Aortic smooth muscle cell (primary cell): ENCODE measurements at places on chromosomes 4 and X. TPM values are rescaled to one million over a fixed set of nuclear protein-coding genes. Genes with fewer than 3 reads are reported as not detected.

TMSB4X gene
- 7,855 and 13,296 TPM in 2 replicates for total RNA-seq

PASD1 gene
- total RNA-seq, result not detected in 2 replicates

TMEM47 gene
- 115 and 148 TPM in 2 replicates for total RNA-seq

REELD1 gene
- not detected in 2 replicates for total RNA-seq

USP17L10 gene
- total RNA-seq, result not detected in 2 replicates

FRG1 gene
- total RNA-seq, result 27.1 and 28.7 TPM in 2 replicates

AREG gene
- not detected in 2 replicates for total RNA-seq

SLC4A4 gene
- total RNA-seq, result 0.40 and 0.44 TPM in 2 replicates

DCAF8L2 gene
- 0.13 TPM in 1 of 2 replicates, not detected in the other for total RNA-seq

CCDC149 gene
- total RNA-seq, result 18.0 and 18.2 TPM in 2 replicates

ATP2B3 gene
- not detected in 2 replicates for total RNA-seq

GPRASP1 gene
- 2.3 and 2.9 TPM in 2 replicates for total RNA-seq

CLDN34 gene
- total RNA-seq, result not detected in 2 replicates

AADAT gene
- 2.7 and 3.3 TPM in 2 replicates for total RNA-seq

ARMCX4 gene
- 3.7 and 4.4 TPM in 2 replicates for total RNA-seq

KLHL13 gene
- 14.1 and 37.9 TPM in 2 replicates for total RNA-seq

RGS12 gene
- total RNA-seq, result 17.4 and 21.5 TPM in 2 replicates

NXF2B gene
- not detected in 2 replicates for total RNA-seq

DNAAF6 gene
- not detected in 2 replicates for total RNA-seq

DUX4 gene
- total RNA-seq, result not detected in 2 replicates

F11 gene
- total RNA-seq, result not detected in 2 replicates

MAGEC1 gene
- not detected in 2 replicates for total RNA-seq

GPR50 gene
- not detected in 2 replicates for total RNA-seq

ZNF81 gene
- 4.5 and 4.8 TPM in 2 replicates for total RNA-seq

OTC gene
- total RNA-seq, result not detected in 2 replicates

SMIM10L2A gene
- 0.12 and 0.26 TPM in 2 replicates for total RNA-seq

GABRG1 gene
- total RNA-seq, result not detected in 2 replicates

HSFX2 gene
- total RNA-seq, result not detected in 2 replicates

CSN1S1 gene
- total RNA-seq, result not detected in 2 replicates

GNRHR gene
- total RNA-seq, result not detected in 2 replicates

TCEAL3 gene
- 22.6 and 27.9 TPM in 2 replicates for total RNA-seq

DCX gene
- total RNA-seq, result under 0.01 TPM in 1 of 2 replicates, not detected in the other
